ENCODE measurements at places on chromosomes 7 and 10.

DNA sequence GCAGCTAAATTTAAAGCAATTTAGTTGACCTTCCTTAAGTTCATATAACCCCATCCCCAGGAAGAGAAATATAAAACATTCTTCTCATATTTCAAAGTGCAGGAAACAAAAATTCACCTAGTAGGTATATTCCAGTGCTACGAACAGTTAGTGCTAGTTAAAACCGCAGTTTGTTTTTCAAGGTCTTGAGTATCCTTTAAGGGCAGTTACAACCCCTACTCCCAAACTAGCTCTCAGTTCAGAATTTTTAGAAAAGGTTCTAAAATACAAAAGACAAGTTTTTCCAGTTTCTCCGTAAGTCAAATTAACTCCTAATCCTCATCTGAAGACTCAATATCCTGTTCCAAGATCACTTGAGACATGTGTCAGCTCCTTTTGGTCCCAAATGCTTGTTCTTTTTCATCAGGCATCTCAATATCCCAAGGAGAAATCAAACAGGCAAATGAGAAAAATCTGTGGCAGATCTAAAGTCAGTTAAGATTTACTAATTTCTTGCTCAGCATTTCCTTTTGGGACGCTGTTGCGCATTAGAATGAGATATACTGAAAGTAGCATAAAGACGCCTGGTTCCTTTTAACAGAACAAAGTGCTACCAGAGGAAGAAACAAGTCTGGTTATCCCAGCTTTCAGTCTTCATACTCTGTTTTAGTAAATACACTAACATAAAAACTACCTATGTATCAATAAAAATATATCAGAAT, 51.8 kb downstream of the ARHGAP12 start:
- no peak for DNase-seq

DNA sequence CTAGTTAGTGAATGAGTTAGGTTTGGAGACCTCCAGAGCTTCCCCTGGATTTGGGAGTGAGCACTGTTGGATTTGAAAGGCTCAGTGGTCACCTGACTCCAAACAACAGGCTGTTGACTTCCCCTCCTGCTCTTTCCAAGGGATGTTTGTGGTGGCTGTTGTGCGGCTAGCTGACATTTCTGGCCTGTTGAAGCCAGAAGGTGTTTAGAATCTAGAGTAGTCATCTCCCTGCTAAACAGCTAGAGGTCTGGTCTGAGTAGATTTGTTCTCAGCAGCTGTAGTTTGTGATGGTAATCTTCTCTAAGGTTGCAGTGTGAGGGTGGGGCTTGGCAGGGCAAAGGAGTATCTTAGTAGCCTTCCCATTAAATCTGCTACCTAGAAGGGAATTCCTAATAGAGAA, 30.1 kb downstream of the BPGM start:
- DNase-seq, result no peak

DNA sequence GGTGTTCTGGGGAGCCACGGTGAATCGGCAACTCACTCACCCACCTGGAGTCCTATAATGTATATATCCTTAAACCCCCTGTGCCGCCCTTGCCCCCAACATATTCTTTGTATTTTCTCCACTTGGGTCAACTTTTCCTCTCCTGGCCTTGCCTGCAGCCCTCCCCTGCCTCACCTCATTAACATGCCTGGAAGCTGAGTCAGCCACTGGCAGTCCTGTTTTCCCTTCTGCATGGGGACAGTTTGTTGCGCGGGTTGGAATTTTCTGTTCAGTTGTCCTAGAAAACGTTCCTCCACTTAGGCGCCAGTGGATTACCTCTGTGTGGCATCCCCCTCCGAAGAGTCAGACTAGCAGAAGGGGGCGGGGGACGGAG, 97.4 kb downstream of the C10orf105 start:
- DNase-seq, result no peak

DNA sequence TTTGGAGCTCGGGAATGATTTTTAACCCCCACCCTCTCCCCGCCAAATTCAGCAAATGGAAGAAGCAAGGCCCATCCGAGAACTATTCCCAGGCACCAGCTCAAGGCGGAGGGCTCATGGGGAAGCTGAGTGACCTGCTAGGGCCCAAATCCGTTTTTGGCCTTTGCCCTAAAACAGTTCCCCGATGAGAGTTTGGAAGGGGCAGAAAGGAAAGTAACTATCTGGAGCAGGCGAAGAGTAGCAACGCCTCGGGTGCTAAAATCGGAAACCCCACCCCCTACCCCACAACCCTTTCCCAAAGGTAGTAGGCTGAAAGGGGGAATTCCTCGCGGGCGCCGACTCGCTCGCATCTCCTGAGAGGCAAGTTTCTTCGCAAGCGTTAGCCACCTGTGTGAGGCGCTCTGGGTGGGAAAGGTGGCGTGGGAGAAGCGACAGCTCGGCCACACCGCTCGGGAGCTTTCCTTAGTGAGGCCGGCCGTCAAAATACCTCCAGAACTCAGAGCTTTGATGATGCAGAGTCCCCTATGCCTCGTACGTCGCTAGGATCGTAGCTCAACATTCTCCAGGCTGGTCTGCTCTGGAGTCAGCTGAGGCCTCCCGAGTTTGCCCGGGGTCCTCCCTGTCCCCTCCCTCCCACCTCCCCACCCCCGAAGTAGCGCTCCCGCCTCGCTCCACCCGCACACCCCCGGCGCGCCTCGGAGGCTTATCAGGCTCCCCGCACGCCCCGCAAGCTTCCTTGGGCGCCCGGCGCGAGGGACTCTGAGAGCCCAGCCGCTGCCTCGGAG, 642 bp upstream of the PRKG1 start:
- DNase-seq, result no peak

DNA sequence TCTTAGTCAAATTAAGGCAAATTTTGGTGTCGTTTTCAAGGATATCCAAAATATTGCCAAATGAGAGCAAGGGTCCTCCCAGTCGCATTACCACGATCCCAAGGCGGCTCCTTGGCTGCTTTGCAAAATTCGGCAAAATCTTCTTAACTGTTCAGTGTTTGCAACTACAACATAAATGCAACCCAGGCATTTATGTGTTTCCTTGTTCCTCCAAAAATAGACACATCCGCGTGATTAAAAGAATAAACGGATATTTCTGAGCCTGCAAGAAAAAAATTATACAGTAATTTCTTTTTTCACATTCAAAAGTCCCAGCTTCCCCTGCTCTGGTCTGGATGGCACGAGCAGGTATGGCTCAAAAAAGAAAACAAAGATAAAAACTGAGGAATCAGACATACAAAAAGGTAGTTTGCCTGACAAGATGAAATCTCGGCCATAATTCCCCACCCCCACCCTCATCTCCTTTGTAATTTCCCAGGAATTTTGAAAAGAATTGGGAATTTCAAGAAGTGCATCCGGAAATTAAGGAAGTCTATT, 6.0 kb downstream of the SKIDA1 start:
- DNase-seq, result no peak

DNA sequence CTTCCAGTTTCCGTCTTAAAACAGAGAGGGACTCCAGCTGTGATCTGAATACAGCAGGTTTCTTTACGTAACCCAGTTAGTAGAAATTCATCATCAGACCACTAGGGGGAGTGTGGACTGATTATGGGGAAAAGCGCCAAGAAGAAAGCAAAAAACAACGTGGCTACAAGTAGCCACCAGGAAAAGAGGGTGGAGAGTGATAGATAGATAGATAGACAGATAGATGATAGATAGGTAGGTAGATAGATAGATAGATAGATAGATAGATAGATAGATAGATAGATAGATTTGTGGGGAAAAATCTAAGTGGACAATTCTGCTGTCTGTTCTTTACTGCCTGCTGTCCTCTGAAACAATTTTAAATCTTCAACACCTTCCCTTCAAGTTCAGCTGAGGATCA, 12.7 kb upstream of the AKR1B10 start:
- peak; percentile 84 for DNase-seq

- no peak for DNase-seq
Measured at GRCh38 chr7:1298051-1298930, 65.6 kb downstream of the UNCX start.

DNA sequence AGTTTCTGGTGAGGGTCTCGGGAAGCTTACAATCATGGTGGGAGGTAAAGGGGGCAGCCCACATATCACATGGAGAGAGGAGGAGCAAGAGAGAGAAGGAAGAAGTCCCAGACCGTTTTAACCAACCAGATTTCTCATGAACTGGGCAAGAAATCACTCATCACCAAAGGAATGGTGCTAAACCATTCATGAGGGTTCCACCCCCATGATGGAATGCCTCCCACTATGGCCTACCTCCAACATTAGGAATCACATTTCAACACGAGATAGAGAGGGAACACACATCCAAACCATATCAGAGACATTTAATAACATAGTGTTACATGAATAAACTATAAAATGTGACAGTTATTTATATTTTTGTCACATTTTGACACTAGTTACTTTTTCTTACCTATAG, 214.8 kb upstream of the MAGI2 start:
- no peak for DNase-seq

GRCh38 chr10:80472234-80473095, 18.4 kb downstream of the TSPAN14 start:
- DNase-seq, result no peak

DNA sequence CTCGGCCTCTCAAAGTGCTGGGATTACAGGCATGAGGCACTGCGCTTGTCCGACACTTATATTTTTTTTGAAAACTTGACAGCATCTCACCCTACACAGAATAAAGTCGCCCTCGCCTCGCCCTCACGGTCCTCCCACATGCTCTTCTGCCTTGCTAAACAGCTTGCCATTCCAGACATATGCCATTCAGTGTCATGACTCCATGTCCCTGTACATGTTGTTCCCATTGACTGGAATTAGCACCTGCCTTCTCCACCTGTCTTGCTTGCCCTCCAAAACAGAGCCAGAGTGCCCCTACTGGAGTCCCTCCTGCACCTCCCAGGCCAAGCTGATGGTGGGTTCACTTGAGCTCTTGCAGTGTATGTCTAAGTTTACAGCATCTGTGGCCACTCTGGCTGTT, 6.2 kb downstream of the NIPSNAP2 start:
- no peak for DNase-seq

Data from Kasumi-1 (cell line).